ENCODE measurements at places on chromosomes 2 and 18.
A peak's percentile ranks its signal among the peaks of the same experiment; 100 is the strongest.

DNA sequence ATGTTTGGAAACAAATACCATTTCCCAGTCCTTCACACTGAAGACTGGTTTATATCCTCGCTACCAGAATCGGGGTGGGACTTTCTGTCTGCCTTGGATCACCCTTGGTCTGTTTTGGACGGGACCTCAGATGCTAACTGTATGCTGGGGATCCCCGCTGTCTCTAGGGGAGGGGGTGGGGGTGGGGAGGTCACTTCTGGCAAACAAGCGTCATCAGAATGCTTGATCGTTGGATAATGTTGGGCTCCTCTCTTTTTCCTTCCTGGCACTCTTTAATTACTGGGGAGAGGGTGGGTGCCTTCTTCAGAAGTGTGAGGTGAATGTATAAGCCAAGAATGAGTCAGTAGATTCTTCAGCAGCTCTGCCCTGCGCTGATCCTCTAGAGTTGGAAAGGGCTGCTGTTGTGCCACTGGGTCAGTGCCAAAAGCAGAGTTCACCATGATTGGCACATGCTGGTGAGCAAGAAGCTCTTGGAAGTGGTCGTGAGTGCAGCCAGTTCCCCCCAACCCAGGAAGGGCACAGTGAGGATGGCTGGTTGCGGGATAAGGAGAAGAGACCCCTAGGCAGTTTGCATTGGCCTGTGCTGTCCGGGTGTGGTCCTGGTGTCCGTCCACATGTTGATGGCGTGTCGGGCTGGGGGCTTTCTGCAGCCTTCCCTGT, 32.2 kb downstream of the DGKD start:
- no peak for DNase-seq

DNA sequence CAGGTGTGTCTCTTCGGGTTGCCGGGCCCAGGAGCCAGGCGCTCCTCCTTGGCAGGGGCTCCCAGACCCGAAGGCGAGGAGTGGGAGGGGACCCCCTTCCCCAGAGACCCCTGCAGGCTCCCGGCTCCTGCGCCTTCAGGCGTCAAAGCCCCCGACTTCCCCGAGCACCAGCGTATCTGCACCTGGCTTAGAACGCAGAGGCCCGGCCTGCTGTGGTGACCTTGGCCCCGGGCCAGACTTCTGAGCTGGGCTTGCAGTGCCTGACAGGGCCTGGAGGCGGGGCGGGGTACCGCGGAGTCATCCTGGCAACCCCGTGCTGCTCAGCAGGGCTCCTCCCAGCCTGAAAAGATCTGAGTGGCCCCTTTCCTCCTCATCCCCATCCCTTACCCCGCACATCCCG, 27.0 kb downstream of the SKA1 start:
- DNase-seq = no peak

DNA sequence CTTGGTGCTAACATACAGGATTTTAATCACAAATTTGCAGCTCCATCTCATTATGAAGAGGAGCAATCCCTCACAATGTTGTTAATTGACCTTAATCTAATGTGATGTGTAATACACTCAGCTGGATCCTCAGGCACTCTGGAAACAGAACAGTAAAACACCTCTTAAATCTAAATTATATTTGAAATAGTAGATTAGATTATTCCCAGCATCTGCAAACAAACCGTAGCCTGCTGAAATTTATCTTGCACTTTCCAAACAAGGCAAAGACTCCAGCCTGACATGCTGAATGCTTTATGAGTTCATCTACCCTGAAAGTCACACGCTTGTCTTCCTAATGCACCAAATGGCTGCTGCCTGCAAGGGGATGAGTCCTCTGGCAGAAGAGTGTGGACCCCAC, 402.3 kb upstream of the GYPC start:
- DNase-seq = no peak

DNA sequence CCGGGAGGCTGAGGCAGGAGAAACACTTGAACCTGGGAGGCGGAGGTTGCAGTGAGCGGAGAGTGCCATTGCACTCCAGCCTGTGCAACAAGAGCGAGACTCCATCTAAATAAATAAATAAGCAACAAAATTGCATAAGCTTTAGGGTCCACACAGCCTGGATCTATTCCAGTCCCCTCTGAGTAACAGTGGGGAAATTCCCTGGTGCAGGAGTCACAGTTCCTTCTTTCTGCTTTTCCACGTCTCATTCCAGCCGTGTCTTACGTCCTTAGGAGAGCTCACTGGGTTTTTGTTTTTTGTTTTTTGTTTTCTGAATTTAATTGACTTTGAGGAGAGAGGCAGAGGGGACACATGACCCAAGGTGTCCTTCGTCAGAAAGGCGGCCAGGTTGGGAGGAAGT, 44.6 kb downstream of the B3GNT2 start:
- DNase-seq = no peak

DNA sequence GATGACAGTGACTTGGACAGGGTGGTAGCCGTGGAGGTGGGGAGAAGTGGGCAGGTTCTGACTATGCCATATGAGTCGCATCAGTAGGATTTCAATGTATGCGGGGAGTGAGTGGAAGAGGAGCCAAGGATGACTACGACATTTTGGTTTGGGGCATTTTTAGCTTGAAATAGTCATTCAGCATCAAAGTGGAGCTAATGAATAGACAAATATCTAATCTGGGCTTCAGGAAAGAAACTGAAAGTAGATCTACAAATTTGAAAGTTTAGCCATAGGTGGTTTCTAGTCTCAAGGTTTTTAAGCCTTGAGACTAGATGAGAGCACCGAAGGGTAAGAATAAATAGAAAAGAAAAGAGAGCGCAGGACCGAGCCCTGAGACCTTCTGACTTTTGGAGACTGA, 58.3 kb downstream of the FEZ2 start:
- DNase-seq = no peak

DNA sequence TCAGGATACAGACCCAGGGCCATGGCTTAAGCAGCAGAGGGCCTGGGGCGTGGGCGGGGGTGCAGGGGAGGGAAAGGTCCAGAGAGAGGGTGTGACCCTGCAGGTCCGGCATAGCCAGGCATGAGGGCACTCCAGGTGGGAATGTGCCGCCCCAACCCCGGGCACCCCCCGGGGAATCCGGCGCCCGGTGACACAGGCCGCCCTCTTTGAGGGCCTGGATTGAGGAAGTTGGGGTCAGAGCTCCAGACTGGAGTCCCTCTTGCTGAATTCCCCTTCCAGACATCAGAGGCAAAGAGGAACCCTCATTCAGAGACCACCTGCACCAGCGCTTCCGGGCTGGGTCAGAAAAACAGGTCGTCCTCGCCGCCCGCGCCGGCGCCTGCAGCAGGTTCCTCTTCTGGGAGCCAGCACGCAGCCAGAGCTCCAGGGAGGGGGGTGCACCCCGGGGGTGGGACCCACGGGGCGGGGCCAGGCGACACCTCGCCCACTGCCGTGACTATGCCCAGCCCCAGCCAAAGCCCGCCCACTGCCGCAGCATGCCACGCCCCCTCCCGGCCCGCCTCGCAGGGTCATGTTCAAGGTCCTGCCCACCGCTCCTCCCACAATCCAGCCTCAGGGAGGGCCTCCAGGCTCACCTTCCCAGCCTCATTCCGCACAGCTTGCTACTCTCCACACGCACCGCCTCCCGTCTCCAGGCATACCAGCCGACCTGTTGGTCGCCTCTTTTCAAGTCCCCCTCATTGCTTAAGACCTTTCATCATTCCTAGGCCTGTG, 98.3 kb upstream of the ID2 start:
- peak; percentile 74 for DNase-seq

GRCh38 chr18:79386547-79386946, 9.2 kb upstream of the NFATC1 start:
- no peak for DNase-seq

- no peak for DNase-seq
Measured at GRCh38 chr2:237604960-237605359, 14.4 kb upstream of the RAB17 start.

DNA sequence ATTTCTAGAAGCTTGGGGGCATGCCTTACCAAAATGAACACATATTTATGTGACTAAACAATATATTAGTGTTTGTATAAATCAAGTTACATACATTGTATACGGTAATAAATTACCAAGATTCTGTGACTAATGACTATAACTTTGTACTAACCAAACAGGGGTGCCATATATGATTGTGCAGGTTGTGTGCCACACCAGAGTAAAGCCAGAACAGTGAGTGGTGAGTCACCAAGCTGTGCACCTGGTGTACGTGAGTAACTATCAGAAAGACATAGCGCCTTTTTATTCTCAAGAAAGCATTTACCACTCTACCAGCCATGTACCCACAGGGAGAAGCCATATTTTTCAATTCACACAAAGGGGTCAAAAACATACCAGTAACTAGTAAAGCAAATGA, 453.2 kb upstream of the PIK3C3 start:
- no peak for DNase-seq

DNA sequence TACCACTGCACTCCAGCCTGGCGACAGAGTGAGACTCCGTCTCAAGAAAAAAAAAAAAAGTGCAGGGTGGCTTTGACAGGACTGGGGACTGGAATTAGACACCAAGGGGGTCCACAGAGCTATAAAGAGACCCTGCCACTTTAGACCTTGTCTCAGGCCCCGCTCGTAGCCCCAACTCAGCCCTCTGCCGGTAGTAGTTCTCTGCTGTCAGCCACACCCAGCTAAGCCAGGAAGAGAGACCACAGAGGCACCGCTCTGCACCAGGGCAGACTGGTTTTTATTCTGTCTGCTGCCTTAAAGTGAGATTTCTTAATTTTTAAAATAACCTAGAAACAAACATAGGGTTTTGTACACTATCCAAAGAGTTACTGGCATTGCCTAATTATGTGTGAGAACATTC, 66.0 kb downstream of the STEAP3 start:
- DNase-seq = no peak

DNA sequence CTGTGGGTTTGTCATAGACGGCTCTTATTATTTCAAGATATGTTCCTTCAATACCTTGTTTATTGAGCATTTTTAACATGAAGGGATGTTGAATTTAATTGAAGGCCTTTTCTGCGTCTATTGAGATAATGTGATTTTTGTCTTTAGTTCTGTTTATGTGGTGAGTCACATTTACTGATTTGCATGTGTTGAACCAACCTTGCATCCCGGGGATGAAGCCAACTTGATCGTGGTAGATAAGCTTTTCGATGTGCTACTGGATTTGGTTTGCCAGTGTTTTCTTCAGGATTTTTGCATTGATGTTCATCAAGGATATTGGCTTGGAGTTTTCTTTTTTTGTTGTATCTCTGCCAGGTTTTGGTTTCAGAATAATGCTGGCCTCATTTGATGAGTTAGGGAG, 60.5 kb downstream of the GTF3C3 start:
- no peak for DNase-seq

DNA sequence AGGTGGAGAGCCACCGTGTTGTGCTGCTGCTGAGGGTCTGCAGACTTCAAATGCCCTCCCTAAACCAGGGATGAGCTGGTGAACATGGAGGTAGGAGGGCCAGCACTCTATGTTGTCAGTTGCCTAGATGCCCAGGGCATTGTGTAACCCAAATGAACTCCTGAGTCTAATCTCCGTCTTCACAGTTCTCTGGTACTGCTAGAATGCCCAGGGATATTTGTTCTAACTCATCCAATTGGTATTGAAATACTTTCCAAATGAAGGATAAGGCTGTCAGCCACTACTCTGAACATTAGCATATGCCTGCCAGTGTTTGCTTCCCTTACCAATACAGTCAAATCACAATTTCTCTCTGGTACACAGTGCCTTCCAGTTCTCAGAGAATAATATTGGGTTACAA, 492.6 kb downstream of the SLC4A3 start:
- no peak for DNase-seq

- no peak for DNase-seq
Measured at GRCh38 chr2:57460396-57461276, 586.0 kb upstream of the VRK2 start.

- DNase-seq = no peak
Measured at GRCh38 chr18:42854558-42854957, 260.9 kb downstream of the RIT2 start.

GRCh38 chr2:236776695-236777251, 207.1 kb downstream of the ACKR3 start:
- DNase-seq = no peak

- DNase-seq = no peak
Measured at GRCh38 chr18:69574401-69574800, 173.7 kb downstream of the DOK6 start.

GRCh38 chr18:32308493-32309120, 118.8 kb downstream of the MEP1B start:
- no peak for DNase-seq

DNA sequence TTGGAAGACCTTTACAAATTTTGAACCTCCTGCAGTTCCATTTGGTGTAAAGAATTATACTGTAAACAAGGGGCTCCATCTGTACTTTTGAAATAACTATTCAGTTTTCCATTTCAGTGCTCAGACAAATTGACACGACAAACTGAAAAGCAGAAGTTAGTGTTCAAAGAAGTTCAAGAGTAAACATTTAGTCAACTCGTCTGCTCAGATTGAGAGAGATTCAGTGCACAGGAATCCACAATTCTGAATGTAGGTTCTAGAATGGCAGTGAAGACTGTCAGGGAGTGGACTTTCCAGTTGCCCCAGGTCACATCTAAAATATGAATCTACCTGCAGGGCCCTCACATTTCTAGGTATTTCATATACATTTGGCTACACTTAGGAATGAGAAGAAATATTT, 322.3 kb upstream of the TCF4 start:
- no peak for DNase-seq

DNA sequence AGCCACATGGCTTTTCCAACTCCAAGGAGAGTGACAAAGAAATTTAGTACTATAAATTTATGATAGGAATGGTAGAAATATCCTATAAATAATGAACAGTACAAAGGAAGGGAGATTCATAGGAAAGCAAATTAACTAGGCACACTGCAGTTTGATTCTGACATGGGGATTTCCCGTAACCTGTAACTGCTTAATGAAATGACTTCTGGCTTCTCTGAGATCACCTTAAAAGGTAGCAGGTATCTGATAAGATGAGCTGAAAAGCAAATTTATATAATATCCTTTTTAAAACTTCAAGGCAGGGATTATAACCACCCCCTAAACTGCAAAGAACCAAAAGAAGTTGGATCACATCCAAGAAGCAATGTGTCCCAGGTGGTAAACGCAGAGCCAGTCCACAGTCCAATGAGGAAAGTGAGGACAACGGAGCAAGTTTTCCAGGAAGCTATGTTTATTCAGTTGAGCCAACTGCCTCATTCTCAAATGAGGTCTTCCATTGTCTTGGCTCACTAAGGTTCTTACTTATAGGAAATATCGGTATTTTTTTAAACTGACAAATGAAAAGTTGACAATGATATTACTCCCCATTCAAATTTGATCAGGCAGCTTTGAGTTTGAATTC, 43.0 kb downstream of the WIPF1 start:
- peak; percentile 54 for DNase-seq

Measured in CD4-positive, alpha-beta T cell treated with Interleukin-10 for 1 hour (primary cell).